ENCODE measurements at places on chromosomes 7 and 10.

DNA sequence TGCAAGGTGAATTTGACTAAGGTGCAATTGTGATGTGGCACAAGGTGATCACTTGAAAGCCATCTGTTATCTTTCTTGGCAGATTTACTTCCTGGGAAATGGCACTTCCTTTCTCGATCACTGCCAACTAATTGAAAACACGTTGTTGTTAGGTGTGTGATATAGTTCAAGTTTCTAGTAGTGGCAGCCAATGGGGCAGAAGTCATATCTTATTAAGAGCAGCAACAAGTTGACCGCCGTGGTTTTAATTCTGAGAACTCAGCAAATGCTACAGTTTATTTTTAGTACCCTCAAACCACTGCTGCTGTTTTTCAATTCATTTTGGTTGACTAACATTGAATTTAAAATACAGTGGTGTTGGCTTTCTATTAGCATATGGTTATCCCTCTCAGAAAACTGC lies 1.6 kb downstream of the CHN2 start:
- peak; percentile 46 for DNase-seq

- DNase-seq: no peak
Measured at GRCh38 chr7:65951837-65952578, 30.0 kb downstream of the GUSB start.

DNA sequence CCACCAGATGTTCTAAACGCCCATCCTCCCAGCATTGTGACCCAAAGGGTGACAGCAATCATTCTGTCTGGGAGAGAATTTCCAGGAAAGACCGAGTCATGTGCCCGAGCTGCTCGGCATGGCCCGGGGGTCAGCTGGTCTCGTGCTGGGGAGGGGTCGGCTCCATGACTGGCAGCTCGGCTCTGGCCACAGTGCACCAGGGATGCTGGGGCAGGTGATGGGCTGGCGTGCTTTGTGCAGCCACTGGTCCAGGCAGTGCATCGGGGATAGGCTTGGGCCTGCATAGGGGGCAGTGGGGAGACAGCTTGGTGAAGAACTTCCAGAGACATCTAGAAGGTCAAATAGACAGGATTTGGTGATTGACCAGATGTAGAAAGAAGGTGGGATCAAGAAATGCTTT lies 39.2 kb upstream of the PSMG3 start:
- no peak for DNase-seq

GRCh38 chr7:158650821-158651225 lies 53.8 kb downstream of the NCAPG2 start:
- DNase-seq: no peak

DNA sequence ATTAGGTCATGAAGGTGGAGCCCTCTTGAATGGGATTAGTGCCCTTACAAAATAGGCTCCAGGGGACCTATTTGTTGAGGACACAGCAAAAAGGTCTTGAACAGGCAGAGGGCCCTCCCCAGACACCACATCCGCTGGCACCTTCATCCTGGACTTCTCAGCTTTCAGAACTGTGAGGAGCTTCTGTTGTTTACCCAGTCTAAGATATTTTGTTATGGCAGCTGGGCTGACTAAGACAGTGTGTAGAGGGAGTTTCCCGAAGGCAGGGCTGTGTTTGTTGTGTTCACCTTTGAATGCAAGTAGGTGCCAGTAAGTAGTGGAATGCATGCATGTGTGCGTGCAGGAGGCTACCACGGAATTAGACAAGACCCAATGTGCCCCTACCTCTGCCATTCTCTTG lies 106.7 kb downstream of the PTPRE start:
- no peak for DNase-seq

- DNase-seq: no peak
Measured at GRCh38 chr7:2164646-2165045, 68.1 kb downstream of the MAD1L1 start.

DNA sequence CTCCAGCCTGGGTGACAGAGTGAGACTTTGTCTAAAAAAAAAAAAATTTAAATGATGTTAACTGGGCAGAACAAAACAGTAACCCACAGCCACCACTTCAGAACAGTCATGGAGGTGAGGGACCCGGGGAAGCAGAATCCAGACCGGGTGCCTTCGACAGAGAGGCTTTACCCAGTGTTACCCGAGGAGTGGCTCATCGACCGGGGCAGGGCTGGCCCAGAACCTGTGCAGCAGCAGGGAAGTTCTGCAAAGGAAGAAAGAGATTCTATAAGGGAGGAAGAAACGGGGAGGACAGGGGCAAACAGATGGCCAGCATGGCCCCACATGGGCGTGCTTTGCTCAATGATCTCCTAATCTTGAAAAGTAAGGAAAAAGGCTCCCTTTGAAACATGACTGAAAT lies 26.0 kb upstream of the UBE3C start:
- DNase-seq: no peak

GRCh38 chr7:152424348-152425108 lies 11.3 kb downstream of the KMT2C start:
- DNase-seq: no peak

GRCh38 chr10:58968389-58968755 lies 208.1 kb upstream of the PHYHIPL start:
- no peak for DNase-seq

DNA sequence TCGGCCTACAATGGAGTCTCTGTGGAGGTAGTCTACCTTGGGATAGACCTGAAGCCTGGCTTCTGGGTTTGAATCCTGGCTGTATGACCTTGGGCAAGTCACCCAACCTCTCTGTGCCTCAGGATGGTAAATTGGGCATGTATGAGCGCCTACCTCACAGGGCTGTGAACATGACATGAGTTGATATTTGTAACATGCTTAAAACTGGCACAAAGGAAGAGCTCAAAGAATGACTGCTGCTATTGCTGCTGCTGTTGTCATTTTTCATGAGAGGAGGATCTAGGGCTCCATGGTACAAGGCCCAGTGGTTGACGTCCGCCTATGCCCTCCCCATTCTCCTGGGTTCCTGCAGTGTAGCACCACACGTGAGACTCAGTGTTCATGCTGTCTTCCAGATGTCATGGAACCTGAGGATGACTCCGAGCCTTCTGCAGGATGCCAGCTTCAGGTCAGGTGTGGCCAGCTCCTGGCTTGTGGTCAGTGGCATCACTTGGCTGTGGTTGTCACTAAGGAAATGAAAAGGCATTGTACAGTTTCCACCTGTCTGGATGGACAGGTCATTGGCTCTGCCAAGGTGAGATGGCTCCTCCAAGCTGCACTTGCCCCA lies 95.0 kb downstream of the WDFY4 start:
- DNase-seq: no peak

- DNase-seq: no peak
Measured at GRCh38 chr10:52635651-52636050, 136.9 kb downstream of the MBL2 start.

- DNase-seq: no peak
Measured at GRCh38 chr7:41010967-41011366, 691.9 kb downstream of the INHBA start.

DNA sequence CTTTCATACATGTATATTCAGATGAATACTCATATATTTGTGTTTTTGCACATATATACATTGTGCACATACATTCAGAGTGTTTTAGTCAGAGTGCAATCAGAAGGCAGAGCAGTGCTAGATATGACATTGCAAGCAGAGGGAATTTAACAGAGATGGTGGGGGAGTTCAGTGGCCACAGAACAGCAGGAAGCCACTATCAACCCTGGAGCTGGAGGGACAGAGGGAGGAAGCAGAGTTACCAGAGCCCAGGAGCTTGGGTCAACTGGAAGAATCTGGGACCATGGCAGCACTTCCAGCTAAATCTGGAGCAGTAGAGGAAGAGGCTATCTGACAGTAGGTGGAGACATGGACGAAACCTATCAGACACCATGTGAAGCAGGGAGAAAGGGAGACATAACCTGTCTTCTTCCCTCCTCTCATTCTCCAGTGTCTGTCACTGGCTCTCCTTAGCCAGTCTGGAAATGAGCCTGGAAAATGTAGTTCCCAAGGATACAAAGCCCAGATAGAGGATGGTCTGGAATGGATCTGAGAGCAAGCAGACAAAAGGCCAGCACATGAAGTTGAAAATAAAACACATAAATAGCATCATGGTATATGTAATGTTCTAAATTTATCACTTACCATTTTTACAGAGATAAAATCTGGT lies 33.6 kb upstream of the HERPUD2 start:
- peak; percentile 73 for DNase-seq

DNA sequence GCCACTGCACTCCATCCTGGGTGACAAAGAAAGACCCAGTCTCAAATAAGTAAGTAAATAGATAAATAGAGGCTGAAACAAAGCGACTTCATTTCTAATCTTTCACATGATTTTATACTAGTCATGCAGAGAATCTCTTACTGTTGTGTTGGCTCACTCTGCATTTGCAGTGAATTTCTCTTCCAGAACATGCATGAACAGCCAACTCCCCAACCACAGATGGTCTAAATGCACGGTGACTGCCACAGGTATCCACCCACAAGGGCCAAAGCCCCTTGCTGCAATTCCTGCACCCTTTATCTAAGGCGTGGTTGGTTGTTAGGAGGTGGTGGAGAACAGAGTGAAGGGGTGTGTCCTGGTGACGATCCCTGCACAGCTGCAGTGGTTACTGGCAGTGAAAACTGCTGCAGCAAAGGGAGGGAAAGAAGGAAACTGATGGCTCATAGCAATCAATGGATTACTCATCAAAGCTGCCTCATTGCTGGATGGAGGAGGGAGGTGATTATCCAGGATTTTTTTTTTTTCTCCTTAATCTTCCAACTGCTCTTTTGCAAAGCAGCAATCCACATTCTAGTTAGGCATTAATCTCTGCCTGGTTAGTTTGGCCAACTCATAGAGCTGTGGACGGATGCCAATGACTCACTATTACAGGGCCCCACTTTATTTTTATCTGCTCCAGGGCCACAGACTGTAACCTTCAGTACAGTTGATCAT lies 50.6 kb downstream of the PRTFDC1 start:
- peak; percentile 64 for DNase-seq

GRCh38 chr10:62248465-62248864 lies 20.2 kb downstream of the RTKN2 start:
- peak; percentile 10 for DNase-seq

GRCh38 chr10:116163333-116164131 lies 109.5 kb downstream of the GFRA1 start:
- DNase-seq: peak; percentile 8

GRCh38 chr7:83204715-83205114 lies 42.0 kb upstream of the PCLO start:
- no peak for DNase-seq

- DNase-seq: no peak
Measured at GRCh38 chr10:114234132-114234531, 4.9 kb upstream of the VWA2 start.

- no peak for DNase-seq
Measured at GRCh38 chr10:96509017-96509641, 4.6 kb downstream of the TLL2 start.

DNA sequence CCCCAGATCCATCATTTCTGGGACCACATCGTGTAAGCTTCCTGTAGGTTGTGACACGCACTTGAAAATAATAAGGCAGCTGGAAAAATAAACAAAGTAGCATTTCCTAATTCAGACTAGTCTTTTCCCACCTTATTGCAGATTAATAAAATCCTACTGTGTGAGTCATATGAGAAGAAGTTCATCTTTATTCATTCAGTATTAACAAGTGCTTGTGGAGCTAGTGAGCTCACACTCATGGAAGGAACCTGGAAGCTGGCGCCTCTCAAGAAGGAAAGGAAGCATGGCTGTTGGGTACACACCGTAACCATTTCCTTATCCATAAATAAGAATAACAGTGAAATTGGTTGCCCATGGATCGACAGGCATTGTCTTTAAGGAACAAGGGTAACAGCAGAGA lies 152.6 kb upstream of the PFKP start:
- no peak for DNase-seq

GRCh38 chr10:44028384-44029137 lies 356.3 kb downstream of the CXCL12 start:
- no peak for DNase-seq

- no peak for DNase-seq
Measured at GRCh38 chr10:83849150-83849549, 290.2 kb upstream of the GHITM start.

- no peak for DNase-seq
Measured at GRCh38 chr7:140416560-140416959, 12.7 kb downstream of the RAB19 start.

DNA sequence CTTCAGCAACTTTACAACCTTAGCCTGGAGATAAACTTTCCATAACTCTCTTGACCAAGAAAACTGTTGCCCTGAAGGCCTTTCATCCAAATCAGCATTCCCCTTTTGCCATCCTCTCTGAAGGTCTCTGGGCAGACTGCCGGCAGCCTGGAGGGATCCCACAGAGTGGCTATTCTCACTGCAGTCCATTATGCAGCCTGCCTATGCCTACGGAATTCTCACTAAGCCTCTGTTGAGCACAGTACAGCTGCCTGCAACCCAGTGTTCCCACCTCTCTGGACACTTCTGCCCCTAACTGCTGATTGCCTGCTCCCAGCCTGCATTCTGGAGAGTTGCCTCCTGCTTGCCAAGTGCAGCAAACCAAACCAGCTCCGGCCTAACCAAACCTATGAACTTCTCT lies 548.9 kb upstream of the STEAP1 start:
- DNase-seq: no peak

- DNase-seq: no peak
Measured at GRCh38 chr7:76326646-76327233, 24.3 kb downstream of the HSPB1 start.

- DNase-seq: peak; percentile 2
Measured at GRCh38 chr7:55325371-55325792, 39.8 kb upstream of the LANCL2 start.

GRCh38 chr10:114100848-114101741 lies 57.4 kb downstream of the ADRB1 start:
- no peak for DNase-seq

GRCh38 chr10:44356139-44357022 lies 28.5 kb downstream of the CXCL12 start:
- no peak for DNase-seq

DNA sequence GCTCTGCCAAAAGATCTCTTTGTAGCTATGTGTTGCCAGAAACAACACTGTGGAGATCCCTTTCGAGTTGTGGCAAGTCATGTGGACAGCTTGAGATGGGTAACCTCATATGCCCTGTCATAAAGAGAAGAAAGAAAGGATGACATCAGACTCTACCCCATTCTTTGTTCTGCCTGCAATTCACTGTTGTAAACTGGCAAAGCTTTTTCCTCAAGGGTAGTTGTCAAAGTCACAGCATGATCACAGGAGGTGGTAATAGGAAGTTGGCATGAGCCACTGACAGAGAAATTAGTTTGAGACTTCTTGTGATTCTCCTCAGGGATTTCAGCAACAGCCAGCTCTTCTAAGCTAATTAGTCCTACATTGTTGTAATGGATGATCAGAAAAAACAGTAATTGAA lies 19.4 kb upstream of the MINDY3 start:
- no peak for DNase-seq

DNA sequence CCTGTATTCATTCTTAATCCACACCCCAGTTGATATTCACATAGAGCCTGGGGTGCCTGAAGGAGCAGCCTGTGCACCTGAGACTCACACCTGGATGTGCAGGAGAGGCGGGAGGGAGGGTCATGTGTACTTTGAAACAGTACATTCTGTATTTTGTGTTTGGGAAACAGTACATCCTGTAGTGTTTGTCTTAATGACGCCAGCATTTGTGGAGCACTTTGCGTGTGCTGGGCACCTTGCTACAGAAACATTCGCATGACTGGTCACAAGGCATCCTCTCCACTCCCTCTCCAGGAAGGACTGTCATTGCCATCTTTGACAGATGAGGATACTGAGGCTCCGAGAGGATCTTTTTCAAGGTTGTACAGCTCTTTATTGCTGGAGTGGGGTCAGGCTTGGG lies 132.1 kb downstream of the TACC2 start:
- DNase-seq: no peak

GRCh38 chr7:73446682-73447081 lies 13.1 kb downstream of the FZD9 start:
- peak; percentile 34 for DNase-seq

Data from pons (tissue), 1 donor.